ENCODE measurements at places on chromosomes 1 and 21.

GRCh38 chr1:3029481-3029961 is 8.3 kb downstream of the ACTRT2 start:
- no peak for DNase-seq

DNA sequence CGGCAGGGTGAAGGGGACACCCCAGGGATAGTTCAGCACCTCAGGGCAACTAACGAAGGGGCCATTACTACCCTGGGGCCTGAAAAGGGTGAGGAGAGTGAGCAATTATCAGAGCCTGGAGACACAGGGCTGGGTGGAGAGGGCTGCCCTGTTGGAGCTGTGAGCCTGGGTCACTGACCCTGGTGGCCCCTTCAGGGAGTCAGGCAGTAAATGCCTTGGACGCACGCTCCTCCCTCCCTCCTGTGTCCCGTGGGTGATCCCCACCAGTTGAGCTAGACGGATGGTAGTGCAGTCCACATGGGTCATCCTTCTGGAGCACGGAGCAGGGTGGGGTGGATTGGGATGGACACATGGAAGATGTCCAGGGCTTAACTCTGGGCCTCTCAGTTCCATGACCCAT is 305.3 kb downstream of the PTPRU start:
- no peak for DNase-seq

- DNase-seq: no peak
Observed at GRCh38 chr1:114097109-114097508, 56.6 kb downstream of the SYT6 start.

- no peak for DNase-seq
Observed at GRCh38 chr1:5596651-5597050, 395.6 kb downstream of the NPHP4 start.

- DNase-seq: no peak
Observed at GRCh38 chr1:182114627-182115023, 53.1 kb upstream of the ZNF648 start.

DNA sequence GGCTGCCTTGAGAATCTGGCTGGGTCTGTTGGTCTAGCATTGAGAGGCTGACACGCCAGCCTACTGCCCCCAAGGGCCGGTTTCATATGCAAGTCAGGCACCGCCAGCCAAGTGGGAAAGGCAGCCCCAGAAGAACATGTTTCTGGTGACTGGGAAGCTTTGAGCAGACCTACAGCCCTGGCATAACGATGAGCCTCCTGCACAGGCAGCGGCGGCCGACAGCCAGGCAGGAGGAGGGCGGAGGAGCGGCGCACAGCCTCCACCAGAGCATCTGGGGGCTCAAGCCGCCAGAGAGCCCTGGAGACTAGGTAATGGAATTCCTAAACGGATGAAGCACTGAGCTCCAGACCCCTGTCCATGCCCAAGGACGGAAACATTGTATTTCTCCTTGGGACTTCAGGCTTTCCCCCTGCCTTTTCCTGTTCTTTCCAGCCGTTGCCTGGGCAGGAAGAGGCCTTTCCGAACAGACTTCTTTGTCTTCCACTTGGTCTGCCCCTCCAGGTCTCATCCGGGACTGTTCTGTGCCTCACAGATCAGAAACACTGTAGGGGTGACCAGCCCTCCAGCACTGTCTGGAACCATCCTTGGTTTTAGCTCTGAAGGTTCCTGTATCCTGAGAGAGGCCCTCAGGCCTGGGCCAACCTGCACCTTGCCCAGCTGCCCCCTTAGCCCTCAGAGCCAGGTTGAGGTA is 59.5 kb downstream of the IRF2BP2 start:
- DNase-seq: no peak

DNA sequence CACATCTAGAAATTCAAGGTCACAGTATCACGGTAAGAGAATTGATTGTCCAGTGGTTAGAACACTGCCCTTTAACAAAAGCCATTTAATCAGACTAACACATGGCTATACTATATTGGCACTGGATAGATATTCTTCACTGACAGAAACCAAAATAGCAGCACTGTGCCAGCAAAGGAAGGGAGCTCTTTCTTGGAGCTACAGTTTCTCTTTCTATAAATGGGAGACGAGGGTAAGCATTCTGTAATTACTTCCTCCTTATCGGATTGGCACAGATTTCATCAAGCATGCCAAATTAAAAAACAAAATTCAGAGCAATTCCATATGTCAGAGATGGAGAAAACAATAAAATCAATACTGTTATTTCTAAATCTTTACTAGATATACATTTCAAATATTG is 115.7 kb upstream of the CACYBP start:
- DNase-seq: no peak

DNA sequence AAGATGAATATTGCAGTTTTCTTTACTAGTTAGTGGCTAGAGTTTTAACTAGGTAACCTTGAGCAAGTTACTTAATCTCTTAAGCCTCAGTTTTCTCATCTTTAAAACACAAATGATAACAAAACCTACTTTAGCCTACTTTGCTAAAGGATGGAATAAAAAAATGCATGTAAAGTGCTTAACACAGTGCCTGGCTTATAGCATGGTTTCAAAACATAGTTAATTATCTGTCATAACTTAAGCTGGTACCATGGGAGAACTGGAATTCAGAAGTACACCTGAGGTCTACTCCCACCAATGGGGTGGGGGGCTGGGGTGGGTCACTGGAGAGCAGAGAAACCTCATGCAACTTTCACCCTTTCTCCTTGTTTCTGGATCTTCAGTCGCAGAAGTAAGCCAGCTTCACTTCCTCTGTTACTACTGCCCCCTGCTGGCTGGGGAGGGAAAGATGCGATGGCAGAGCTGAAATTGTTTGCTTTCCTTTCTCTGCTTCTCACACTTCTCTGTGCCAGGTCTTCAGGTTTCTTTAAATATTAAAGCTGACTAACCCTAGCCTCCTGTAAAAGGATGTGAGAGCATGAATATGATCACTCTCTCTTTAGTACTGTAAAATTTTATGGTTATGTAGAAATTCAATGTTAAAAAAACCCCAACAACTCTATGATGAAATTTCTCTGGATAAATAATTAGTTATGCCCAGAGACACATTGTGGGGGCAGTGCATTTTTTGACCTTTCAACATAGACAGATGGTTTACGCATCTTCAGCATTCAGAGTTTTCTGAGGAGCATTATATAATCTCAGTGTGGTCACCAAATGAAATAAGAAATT is 324.2 kb downstream of the HLX start:
- no peak for DNase-seq

DNA sequence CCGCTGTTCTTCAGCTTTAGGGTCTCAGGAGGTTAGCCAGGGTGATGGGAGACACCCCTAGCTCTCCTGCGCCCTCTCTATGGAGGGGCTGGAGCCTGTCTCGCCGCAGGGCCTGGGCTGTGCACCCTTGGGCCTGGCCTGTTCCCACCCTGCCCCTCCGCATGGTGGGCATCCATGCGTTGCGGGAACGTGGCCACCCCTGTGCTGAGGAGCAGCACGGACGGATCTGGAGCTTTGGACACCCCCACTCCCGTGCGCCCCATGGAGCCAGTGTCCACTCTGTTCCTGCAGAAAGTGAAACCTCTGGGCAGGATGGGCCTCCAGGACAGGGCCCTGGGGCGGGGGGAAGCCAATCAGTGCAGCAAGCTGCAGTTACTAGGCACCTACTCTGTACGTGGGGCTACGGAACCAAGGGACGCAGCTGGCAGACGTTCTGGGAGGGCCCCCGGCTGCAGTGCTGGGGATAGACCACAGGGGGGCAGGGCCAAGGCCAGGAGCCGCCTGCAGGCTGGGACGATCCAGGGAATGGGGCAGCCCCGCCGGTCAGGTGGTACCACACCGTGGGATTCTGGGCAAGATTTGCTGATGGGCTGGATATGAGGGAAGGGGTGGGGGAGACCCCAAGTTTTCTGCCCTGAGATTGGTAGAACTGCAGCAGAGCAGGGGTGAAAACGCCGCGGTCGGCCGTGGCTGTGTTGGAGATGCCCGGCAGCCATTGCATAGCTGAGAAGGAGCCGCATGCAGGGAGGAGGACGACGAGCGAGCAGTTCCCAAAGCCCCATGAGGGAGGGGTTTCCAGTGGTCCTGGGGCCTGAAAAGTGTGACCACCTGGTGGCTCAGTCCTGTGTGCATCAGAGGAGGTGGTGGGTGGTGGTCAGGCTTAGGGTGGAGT is 43.3 kb downstream of the TP73 start:
- DNase-seq: no peak

GRCh38 chr1:214476229-214476985 is 75.0 kb downstream of the PTPN14 start:
- DNase-seq: no peak

- DNase-seq: no peak
Observed at GRCh38 chr1:185646202-185646683, 87.9 kb upstream of the HMCN1 start.

DNA sequence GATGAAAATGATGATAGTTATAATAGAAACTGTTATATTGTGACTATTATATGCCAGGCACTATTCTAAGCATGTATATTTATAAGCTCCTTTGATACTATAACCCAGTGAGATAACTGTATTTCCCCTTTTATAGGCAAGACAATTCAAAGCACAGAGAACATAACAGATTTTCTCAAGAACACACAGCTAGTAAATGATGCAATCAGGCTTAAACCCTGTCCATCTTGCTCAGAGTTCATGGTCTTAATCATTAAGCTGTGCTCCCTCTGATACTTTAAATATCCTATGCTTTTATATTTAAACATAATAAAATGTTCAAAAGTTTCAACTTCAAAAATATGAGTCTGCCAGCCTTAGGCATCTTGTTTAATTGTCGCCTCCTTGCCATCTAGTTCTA is 88.6 kb downstream of the PHTF1 start:
- no peak for DNase-seq

GRCh38 chr1:165364568-165365133 is 8.1 kb upstream of the LMX1A start:
- DNase-seq: peak; percentile 21

GRCh38 chr1:59522925-59523505 is 226.1 kb downstream of the FGGY start:
- DNase-seq: no peak

GRCh38 chr21:34003428-34003827 is 70.0 kb upstream of the MRPS6 start:
- no peak for DNase-seq

DNA sequence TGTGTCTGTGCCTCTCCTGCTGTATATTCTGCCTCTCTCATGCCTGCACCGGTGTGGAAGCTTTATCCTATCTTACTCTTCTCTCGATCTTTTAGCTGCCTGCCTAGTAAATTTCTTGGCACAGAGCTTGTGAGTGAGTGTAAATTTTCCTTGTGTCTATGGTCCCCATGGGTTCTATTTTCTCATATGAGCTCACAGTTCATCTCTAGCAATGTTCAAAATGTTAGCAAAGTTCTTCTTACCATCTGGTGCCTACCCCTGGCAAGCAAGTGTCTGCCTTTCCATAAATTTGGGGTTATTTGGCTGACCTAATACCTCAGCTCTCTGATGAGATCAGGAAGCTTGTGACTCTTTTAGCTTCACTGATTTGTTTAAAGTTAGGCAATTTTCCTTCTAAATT is 572.1 kb upstream of the BRINP3 start:
- DNase-seq: no peak

- DNase-seq: no peak
Observed at GRCh38 chr1:199007423-199007822, 368.6 kb downstream of the PTPRC start.

DNA sequence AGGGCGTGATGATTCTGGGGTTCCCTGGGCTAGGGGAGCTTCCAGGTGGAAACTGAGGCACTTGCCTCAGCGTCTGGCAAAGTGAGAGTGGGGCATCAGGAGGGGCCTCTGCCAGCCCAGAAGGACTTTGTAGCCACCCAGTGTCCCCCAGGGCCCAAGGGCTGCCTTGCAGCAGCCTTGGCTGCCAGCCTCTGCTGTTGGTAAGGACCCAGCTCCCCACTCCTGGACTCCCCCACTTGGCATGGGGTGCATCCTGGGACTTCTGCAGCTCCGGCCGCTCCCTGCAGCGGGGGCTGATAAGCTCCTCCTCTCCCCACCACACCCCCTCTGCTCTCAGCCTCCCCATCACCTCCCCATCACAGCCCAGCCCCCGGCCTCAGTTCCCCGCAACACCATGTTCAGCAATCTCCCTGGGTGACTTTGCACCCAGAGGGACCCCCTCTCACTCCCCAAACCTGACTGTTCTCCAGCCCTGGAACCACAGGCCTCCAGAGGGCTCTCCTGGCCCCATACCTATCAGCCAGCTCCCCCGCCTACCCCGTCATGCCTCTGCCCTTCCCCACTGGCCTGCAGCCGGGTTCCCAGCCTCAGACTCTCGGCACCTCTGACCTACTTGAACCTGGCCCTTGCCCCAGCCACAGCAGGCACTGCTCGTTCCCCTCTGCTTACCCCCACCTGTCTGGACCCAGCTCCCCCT is 113.0 kb downstream of the CRYAA start:
- no peak for DNase-seq

GRCh38 chr1:21344750-21345443 is 54.6 kb upstream of the ECE1 start:
- no peak for DNase-seq

DNA sequence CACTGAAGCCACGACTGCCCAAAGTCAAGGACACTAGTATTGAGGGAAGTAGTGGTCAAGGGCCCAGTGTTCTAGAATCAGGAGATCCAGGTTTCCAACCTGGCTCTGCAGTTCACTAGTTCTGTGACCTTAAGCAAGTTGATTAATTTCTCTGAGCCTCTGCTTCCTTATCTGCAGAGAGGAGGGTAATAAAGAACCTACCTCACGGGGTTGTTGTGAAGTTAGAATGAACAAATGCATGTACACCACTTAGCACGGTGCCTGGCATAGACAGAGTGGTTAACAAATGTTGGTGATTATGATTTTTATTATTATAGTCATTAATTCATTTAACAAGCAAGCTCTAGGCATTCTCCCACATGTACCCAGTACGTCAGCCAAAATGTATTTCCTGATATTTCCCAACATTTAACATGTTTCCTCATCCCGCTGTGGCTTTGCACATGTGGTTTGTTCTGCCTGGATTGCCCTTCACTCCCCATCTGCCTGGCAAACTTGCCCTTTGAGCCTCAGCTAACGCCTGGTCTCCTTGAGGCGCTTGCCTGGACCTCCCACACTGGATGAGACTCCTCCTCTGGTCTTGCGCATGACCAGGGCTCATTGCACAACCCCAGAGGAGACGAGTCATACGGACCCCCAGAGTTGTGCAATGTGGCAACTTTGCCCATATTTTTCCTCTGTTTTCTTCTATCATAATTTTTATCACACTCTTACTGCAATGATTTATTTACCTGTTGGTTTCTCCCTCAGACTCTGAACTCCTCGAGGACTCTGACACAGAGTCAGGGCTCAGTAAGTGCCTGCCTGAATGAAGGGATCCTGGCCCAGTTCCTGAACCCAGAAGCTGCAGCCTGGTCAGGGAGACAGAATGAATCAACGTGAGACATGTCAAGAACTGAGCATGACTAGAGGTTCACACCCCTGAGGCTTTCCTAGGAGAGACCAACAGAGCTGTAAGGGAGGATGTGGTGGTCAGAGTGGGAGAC is 20.7 kb upstream of the MFSD2A start:
- no peak for DNase-seq

- DNase-seq: no peak
Observed at GRCh38 chr1:41526956-41527561, 42.6 kb upstream of the EDN2 start.

Measured in DMS79 (cell line).